Cardiac fibroblast (primary cell): ENCODE measurements at places on chromosomes 16 and 17.

GRCh38 chr16:89026121-89026612, 49.2 kb upstream of the CBFA2T3 start:
- no peak for DNase-seq

DNA sequence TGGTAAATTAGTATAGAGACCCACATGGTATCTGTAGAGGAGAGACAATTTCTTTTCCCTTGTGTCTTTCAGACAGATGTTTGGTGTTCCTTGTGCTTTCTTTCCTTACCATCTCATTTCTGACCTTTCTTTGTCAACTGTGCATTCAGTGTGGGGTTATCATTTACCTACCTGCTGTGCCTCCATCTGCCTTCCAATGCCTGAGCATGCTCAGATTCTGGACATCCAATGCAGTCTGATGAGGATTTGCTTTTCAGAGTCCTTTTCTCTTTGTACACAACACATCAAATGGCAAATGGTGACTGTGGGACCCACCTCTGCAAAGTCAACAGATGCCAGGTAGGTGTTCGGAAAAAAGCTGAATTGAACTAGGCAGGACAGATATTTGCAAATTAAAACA, 364.8 kb downstream of the CA10 start:
- DNase-seq = no peak

DNA sequence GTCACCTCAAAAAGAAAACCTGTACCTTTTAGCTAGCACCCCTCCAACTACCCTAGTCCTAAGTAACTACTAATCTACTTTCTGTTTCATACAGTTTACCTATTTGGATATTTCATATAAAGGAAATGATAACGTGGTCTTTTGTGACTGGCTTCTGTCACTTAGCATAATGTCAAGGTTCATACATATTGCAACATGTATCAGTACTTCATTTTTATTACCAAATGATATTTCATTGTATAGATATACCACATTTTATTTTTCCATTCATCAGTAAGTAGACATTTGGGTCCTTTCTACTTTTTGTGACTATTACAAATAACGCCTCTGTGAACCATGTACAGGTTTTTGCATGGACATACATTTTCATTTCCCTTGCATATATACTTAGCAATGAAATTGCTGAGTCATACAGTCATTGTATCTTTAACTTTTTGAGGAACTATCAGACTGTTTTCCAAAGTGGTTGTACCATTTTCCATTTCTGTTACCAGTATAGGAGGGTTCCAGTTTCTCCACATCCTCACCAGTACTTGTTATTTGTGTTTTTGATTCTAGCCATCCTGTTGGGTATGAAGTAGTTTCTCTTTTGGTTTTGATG, 23.7 kb downstream of the MOSMO start:
- no peak for DNase-seq

- peak; percentile 41 for DNase-seq
These were observed 33.7 kb upstream of the RPH3AL start for GRCh38 chr17:386141-386876.

GRCh38 chr17:73393962-73394361, 82.2 kb upstream of the CDC42EP4 start:
- DNase-seq = peak; percentile 15

DNA sequence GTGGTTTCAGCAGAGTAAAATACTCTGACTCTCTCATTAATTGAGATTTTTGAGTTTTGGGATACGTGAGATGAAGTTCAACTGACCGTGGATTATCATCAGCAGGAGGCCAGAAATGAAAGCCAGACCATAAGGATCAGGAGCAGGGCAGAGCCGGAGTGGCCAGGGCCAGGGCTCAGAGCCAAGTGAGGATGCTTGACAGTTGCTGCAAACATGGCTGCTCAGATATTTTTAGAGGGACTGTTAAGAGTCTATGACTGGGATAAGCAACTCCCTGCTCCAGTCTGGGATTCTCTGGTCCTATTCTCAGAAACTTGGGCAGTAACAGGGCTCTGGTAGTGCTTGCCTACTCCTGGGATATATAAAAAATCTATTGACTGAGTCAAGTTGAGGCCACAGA, 17.6 kb upstream of the CDH13 start:
- no peak for DNase-seq

GRCh38 chr17:15343749-15344148, 2.4 kb upstream of the TEKT3 start:
- peak; percentile 47 for DNase-seq

DNA sequence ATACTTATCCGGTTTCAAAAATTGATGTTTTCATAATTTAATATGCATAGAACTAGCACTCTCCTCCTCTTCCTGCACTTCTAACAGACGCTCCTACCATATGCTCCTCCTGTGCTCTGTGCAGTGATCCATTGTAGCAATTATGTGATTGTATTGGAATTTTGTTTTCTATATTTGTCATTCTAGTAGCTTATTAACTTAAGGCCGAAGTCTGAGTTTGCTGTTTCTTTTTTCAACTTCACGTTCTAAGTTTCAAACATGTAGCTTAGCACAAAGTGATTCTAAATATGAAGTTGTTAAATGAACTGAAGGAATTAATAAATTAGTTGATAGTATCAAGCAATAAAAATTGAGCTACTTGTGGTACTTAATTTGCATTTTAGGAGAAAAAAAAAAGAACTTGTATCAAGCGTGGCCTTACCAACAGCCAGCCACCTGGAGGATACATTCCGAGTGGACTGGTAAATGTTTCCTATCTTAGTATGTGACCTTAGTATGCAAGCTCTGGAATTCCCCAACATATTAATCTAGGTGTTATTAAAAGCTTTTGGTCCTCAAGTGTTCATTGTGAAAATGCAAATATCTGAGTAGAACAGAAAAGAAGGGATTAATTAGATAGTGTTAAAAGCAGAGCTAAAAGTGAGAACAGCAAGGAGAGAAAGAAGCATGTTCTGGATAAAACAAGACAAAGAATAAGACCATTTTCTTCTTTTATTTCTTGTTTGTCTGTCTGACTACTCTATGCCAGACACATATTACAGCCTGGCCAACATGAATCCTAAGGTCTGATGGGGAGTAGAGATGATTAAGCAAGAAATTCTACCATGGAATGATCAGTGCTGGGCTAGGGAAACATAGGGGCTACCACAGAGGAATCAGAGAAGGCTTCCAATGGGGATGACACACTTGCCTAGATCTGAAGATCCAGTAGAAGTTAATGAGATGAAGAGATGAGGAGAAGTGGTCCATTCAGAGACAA, 290.4 kb upstream of the MON1B start:
- no peak for DNase-seq

DNA sequence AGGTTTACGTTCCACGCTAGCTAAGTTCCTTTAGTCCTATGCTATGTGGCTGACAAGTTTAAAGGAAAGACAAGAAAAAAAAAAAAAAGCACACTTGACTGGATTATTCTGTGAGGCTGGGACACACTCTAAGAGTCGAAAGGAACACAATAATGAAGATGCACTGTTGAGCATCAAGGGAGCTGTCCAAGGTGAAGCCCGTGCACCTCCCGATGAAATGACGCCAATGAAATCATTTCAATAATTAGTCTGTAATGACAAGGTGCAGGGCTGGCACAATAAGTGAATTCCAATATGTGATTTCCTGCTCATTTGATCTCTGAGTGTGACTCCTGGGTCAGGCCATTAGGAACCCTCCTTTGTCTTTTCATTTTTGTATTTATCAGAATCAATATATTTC, 232.9 kb downstream of the CDH13 start:
- DNase-seq = no peak

DNA sequence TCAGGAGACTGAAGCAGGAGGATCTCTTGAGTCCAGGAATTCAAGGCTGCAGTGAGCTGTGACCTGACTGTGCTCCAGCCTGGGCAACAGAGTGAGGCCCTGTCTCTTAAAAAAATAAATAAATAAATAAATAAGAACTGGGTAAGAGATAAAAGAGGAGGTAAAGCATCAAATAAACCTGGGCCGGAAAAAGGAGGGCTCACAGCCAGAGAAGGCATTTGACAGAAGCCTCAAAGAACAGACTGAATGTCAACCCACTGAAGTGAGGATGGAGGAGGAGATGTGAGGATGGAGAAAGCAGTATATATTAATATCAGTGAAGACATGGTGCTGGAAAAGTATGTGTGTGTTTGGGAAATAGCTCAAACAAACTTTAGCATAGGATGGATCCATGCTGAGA, 6.1 kb downstream of the NOG start:
- no peak for DNase-seq

GRCh38 chr17:71966459-71967313, 154.1 kb upstream of the SOX9 start:
- no peak for DNase-seq

GRCh38 chr17:77999413-78000173, 41.1 kb downstream of the TNRC6C start:
- peak; percentile 39 for DNase-seq

- no peak for DNase-seq
These were observed 181.9 kb upstream of the ZNF469 start for GRCh38 chr16:88200896-88201185.
